ENCODE measurements at places on chromosomes 5 and 9.

DNA sequence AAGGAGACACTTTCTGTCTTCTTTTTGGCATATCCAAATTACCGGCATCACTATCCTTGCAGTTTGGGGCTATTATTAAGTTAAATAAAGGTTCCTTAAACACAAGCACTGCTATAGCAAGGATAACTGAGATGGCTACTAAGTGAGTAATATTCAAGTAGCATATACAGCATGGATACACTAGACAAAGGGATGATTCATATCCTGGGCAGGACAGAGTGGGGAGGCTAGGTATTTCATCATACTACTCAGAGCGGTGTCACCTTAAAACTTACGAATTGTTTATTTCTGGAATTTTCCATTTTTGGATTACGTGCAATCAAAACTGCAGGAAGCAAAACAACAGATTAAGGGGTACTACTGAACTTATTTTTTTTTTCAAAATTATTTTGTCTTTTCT lies 54.1 kb downstream of the FER start:
- DNase-seq = peak; percentile 94

GRCh38 chr9:124624735-124624992 lies 117.5 kb upstream of the NR5A1 start:
- no peak for DNase-seq

DNA sequence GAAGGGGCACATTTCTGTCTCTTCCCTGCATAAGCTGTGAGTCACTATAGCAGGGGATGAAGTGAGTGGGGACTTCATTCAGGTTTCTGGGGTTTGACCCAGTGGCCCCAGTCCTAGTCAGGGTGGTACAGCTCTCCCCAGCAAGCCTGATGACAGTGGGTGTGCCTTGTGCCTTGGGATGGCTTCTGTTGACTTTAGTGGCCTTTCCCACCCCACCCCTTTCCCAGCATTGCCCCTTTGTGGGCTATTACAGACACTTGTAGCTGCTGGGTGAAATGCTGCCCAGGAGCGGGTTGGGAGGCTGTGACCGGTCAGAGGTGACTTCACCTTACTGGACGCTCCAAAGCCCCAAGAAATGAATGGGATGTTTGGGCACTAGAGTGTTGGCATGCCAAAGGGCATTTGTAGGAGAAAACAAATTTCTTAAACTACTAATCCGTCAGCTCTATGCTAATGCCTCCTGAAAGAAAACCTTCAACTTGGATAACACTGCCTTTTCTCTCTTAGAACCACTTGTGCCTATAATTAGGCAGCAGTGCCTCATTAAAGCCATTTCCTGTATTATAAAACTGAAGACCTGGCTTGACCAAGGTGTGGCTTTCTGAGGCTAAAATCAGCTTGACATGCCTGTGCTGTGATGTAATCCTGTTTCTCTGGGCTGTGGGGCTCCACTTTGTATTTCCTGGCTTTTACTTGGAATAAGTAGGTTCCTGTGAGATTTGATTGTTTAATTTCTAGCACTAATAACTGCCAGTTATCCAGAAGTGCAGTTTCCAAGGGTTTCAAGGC lies 119.0 kb upstream of the SLC25A48 start:
- DNase-seq = no peak

GRCh38 chr9:135077497-135078200 lies 9.8 kb upstream of the OLFM1 start:
- DNase-seq = peak; percentile 9

DNA sequence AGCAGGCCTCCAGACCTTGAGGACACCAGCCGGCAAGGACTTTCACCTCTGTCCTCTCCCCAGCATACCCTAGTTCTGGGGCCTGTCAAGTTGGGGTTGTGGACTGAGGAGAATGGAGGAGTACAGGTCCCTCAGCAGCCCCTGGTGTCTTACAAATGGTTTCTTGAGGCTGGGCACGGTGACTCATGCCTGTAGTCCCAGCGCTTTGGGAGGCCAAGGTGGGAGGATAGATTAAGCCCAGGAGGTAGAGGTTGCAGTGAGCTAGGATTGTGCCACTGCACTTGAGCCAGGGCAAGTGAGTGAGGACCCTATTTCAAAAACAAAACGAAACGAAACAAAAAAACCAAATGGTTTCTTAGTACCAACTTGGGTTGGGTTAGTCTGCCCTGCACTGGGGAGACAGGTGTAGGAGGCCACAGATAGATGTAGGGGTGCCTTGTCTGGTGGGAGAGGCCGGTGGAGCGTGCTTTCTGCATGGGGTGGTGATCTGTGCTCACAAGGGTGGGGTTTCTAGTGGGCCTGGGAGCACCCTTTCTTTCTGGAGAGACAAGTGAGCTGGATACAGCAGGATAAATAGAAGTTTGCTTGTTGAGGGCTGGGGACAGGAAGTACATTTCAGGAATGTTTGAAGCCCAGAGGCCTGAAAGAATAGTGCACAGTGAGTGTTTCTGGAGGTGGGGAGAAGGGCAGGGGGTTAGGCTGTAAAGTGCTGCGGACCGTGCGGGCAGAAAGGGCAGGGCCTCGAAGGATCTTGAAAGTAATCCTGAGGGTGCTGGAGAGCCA lies 37.7 kb upstream of the PSD2 start:
- DNase-seq = no peak

DNA sequence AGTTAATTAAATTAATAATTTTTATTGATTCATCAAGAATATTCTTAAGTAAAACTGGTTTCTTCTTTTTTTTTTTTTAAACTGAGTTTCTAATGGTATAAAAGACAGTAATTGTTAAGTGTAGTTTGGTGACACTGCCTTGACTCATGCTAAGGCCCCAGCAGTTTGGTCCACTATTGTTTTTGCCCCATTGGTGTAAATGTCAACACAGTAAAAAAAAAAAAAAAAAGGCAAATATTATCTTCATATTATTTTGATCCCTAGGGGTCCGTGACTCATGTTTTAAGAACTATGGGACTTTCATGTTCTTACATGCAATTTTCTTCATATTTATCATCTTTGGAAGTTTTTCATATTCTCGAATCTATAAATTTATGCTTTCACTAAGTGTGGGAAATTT lies 29.2 kb upstream of the JAK2 start:
- peak; percentile 31 for DNase-seq

- peak; percentile 82 for DNase-seq
Measured at GRCh38 chr5:35089334-35090314, 41.9 kb upstream of the AGXT2 start.

DNA sequence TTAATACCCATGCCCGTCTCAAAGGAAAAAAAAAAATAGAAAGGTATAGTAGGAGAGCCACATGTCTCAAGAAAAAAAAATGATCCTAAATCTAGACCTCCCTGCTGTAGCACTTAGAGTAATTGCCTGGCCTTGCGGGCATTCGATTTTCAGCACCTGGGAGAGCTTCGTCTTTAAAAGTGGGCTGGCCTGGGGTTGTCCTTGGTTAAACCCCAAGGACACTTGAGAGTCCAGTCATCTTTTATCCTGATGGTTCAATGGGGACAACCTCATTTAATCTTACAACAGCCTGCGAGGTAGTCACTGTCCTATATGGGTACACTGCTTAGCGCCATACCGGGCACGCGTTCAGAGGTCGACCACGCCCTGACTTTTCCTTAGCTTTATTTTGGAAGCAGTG lies 60.1 kb downstream of the MAT2B start:
- DNase-seq = no peak

DNA sequence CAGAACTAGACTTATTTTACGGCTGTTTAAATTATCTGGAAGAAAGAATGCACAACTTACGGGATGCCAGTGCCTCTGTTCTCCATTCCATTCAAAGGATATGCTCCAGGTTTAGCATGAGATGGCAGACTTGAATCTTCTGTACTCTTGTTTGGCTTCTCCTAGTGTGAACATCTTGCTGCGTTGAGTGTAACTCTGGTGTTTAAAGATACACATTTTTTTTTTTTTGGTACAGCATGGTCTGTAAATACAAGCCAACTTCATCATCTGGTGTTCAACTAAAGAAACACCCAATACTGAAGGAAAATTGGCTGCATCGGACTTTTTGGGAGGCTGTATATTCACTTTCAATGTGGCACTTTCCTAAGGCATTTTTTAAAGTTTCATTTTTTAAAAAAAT lies 7.4 kb upstream of the MIER3 start:
- no peak for DNase-seq

DNA sequence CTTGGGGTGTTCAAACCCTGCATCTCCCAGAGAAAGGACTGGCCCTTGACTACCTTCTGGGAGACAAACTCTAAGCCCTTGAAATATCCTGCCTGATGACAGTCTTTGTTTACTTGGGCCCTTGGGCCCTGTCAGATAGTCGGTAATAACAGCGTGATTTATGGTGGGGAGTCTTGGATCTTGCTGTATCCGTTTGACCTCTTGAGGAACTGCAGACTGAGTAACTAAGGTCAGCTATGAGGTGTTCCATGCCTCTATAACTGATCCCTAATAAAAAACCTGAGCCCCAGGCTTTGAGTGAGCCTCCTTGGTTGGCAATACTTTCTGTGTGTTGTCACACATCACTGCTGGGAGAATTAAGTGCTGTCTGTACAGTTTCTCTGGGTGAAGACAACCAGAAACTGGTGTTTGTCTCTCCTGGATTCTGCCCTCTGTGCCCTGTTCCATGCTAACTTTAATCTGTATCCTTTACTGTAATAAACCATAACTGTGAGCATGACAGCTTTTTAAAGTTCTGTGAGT lies 56.2 kb upstream of the ANKRD33B start:
- peak; percentile 71 for DNase-seq

DNA sequence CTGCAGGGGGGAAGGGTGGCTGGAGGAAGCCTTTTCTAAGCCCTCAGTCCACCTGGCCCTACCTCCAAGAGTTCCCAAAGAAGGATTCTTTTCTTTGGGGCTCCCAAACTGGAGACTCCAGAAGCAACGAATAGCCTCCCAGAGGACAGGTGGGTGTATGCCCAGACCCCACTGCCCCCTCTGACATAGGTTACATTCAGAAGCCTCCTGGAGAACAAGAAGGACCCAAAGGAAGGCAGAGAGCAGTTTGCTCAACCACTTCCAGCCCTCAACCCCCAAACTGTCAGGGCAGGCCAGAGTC lies 10.3 kb downstream of the HK3 start:
- DNase-seq = no peak

GRCh38 chr5:94503677-94504076 lies 114.7 kb downstream of the KIAA0825 start:
- DNase-seq = peak; percentile 8

GRCh38 chr5:82004511-82004910 lies 32.7 kb downstream of the ATG10 start:
- peak; percentile 87 for DNase-seq

DNA sequence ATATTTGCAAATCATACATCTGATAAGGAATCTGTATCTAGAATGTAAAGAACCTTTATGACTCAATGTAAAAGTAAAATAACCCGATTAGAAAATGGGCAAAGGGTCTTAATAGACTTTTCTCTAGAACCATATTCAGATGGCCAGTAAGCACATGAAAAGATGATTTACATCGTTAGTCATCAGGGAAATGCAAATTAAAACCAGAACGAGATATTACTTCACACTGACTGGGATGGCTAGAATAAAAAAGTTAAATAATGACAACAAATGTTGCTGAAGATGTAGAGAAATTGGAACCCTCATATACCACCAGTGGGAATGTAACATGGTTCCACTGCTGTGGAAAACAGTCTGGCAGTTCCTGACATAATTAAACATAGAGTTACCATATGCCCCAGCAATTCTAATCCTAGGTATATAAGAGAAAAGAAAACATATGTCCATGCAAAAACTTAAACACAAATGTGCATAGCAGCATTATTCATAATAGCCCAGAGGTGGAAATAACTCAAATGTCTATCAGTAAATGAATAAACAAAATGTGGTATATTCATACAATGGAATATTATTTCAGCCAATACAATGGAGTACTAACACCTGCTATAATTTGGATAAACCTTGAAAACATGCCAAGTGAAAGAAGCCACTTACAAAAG lies 100.4 kb upstream of the MAMDC2 start:
- peak; percentile 51 for DNase-seq

- DNase-seq = peak; percentile 15
Measured at GRCh38 chr5:171654881-171655280, 130.7 kb upstream of the SMIM23 start.

- DNase-seq = no peak
Measured at GRCh38 chr5:140767444-140767843, 18.5 kb upstream of the PCDHA1 start.

- DNase-seq = no peak
Measured at GRCh38 chr5:133396187-133396741, 216.1 kb downstream of the FSTL4 start.

DNA sequence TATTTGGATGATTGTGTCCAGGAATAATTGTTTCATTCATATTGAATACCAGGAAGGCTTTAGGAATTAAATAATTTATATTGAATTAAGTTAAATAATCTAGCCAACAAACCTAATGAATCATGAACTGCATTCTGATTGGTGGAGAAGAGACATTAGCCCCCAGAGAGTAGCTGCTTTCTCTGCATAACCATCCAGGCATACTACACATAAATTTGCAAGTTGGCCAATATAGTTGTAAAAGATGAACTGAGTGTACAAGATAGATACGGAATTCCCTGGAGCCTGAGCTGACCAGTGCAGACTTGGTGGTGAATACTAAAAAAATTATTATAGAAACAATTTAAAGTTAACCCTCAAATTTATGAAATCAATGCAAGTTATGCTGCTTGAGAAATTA lies 311.8 kb upstream of the KIF2A start:
- peak; percentile 21 for DNase-seq

DNA sequence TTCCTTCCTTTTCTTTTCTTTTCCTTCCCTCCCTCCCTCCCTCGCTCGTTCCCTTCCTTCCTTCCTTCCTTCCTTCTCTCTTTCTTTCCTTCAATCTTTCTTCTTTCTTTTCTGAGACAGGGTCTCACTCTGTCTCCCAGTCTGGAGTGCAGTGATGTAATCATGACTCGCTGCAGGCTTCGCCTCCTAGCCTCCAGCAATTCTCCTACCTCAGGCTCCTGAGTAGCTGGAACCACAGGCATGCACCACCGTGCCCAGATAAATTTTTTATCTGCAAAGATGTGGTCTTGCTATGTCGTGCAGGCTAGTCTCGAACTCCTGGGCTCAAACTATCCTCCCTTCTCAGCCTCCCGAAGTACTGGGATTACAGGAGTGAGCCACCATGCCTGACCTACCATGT lies 81.4 kb downstream of the SPATA31C2 start:
- DNase-seq = peak; percentile 19

DNA sequence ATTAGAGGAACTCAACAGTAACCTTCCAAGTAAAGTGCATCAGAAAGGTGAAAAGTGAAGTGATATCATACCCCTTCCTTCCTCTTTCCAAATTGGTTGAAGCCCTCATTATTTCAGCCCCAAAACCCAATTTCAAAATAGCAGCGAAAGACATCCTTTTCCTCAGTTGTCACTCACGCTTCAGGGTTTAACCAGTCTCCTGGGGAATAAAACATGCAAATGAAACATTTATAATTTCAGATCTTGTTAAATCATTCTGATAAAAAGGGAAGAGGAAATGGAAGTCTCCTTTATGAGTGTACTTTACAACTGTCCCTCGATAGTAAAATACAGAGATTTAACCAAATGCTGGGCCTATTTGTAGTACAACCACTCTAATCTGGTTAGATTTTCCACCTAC lies 22.5 kb downstream of the TRPM6 start:
- no peak for DNase-seq
